NCI-H446 (cell line): ENCODE measurements at places on chromosomes 11 and 22.

- DNase-seq = no peak
Observed at GRCh38 chr11:24900960-24901549, 404.2 kb downstream of the LUZP2 start.

- DNase-seq = no peak
Observed at GRCh38 chr22:45876136-45877035, 100.6 kb downstream of the WNT7B start.

GRCh38 chr11:27485930-27486773, 13.6 kb upstream of the LGR4 start:
- DNase-seq = peak; percentile 77

GRCh38 chr11:23956586-23956985, 540.3 kb upstream of the LUZP2 start:
- no peak for DNase-seq

DNA sequence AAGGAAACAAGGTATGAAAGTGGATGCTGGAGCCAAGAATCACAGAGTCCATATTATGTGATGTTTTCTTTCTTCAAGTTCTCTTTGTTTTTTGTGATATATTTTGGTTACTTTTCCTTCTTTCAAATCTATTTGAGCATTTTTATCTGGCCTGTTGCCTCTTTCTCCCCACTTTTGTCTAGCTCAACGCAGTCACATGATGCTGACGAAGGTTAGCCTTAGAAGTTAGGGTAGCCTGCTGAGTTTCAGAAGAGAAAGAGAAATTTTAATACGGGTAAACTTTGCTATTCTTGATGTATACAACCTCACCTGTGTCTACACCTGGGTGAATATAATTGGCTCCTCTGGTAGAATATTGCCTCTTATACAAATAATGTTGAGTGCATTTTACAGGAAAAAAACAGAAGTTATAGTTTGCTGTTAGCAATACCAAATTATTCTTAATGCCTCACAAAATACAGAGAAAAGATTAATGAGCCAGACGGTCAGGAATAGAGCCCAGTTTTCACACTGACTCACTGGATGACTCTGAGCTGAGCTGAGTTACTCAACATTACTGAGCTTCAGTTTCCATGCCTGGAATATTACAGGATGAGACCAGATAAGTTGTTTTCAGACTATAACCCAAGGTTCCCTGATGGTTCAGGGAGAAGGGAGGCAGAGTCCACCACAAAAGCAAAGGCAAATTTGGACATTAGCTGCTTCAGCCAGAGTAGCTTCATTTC, 161.6 kb upstream of the BDNF start:
- peak; percentile 49 for DNase-seq

- no peak for DNase-seq
Observed at GRCh38 chr22:50730941-50731661, 6.9 kb upstream of the ACR start.

GRCh38 chr11:17901481-17901880, 111.4 kb downstream of the SERGEF start:
- no peak for DNase-seq

GRCh38 chr22:23250056-23250784, 69.9 kb downstream of the BCR start:
- no peak for DNase-seq

- DNase-seq = no peak
Observed at GRCh38 chr11:57150454-57150917, 31.3 kb upstream of the LRRC55 start.

- DNase-seq = no peak
Observed at GRCh38 chr11:10181811-10182210, 112.2 kb downstream of the SBF2 start.

DNA sequence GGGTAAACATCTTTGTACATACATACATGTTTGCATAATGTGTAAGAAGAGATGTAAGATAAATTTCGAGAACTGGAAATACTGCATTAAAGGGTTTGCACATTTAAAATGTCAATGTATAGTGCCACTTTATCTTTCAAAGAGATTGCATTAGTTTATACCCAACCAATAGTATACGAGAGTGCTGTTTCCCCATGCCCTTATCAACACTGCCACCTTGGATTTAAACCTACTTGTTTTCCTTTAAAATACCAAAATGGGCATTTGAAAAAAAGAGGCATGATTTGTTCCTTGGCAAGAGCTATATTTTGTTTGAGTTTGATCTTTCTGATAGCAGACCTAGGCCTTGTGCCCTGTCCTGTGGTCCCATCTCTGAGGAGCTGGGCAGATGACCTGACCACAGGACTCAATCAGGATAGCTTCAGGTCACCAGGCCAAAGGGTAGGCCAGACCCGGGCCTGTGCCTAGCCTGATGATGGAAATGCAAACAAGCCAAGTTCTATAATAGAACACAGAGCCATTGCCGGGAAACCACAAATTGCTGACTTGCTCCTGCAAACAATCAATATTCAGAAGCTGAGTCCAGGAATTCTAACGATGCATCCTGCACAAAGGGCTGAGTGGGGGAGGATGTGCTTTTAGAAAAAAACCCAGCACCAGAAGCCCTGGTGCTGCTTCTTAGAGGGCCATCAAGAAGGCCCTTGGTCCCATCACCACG, 16.9 kb upstream of the ALG8 start:
- no peak for DNase-seq

GRCh38 chr11:64268025-64268892, 16.2 kb downstream of the BAD start:
- no peak for DNase-seq

DNA sequence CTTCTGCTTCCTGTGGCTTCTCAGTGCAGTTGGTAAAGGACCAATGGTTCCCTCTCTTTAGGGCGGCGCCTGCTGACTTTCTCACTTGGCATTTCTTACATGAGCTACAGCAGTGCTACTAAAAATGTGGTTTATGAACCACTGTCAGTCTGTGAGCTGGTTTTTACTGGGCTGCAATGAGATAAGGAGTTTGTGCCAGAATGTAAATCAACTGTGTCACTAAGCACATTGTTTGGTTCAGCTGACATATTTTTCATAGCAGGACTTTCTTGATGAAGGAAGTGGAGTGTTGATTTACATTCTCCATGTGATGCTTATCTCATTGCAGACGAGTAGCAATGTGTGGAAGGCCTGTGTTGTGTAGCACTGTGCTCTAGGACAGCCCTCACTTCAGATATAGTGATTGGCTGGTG, 463.3 kb downstream of the SOX6 start:
- no peak for DNase-seq

GRCh38 chr11:66268952-66269905, 790 bp downstream of the RAB1B start:
- no peak for DNase-seq

- no peak for DNase-seq
Observed at GRCh38 chr11:34972892-34973291, 56.5 kb downstream of the PDHX start.

GRCh38 chr22:31308181-31308580, 15.9 kb upstream of the PIK3IP1 start:
- no peak for DNase-seq

DNA sequence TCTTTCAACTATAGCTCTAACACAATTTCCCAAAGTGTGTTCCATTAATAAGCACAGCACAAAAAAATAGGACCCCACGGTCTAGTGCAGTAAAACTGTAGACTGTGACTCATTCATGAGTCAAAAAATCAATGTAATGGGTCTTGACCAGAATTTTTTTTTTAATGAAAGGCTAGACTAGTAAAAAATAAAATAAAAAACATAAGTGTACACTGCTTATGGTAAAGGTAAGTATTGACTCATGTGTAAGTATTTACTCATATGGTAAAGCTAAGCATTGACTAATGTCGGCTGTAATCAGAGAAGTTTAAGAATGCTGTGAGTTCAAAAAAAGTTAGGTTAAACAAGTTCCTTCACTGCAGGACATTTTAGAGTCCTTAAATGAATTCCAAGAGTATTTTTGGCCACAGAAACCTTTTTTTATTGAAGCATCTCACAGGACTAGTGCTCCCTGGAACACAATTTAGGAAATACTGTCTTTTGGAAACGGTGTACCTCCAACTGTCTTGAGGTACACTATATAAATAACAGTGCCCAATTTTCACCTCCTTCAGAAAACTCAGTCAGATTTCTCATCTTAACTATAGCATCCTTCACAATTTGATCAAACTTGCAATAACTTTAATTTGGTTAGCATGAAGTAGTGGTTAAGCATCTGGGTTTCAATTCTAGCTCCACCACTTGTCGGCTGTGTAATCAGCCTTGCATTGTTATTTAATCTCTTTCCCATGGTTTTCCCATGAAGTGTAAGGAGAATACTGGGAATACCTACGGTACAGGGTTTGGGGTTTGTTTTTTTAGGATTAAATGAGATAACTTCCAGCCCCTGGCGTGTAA, 2.1 kb downstream of the CCDC73 start:
- no peak for DNase-seq

DNA sequence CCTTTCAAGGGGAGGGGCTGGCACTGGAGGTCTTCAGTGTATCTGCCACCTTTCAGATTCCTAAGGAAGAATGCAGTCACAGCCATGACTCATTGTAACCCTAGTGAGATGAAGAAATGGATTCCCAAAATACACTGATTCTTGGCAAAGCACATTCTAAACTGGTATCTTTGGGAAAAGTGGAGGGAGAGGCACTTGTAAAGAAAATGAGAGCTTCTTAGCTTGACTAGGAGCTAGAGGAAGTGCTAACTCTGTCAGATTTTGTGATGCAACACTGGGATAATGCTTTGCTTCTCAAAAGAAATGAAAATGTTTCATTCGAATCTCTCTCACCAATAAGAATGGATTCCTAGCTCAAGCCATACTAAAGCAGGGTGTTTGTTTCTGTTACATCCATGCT, 14.3 kb downstream of the NRIP3 start:
- no peak for DNase-seq

- DNase-seq = no peak
Observed at GRCh38 chr22:46652847-46653331, 32.7 kb downstream of the GRAMD4 start.

DNA sequence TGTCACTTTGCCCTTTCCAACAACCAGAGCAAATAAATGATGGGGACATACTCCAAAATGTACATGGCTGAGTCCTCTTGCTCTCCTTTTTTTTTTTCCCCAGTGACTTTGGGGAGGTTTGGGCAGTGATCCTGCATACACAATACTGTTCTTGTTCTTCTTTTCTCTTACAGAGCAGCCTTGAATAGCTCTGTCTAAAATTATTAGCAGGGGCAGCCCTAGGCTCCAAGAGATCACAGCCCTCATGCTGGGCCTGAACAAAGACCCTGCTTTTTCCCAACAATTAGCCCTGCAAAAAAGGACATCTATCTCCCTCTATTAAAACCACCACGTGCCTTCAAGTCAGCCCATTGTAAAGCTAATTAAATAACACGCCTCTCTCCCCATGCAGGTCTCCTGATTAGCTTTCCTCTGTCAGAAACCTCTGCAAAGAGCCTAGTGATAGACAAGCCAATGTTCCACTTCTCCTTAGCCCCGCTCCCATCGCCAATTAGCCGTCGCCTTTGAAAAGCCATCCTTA, 54.7 kb downstream of the ETS1 start:
- no peak for DNase-seq

GRCh38 chr11:60932605-60933356, 8.5 kb downstream of the TMEM132A start:
- no peak for DNase-seq

GRCh38 chr11:36566407-36567053, 1.3 kb upstream of the RAG1 start:
- DNase-seq = no peak

DNA sequence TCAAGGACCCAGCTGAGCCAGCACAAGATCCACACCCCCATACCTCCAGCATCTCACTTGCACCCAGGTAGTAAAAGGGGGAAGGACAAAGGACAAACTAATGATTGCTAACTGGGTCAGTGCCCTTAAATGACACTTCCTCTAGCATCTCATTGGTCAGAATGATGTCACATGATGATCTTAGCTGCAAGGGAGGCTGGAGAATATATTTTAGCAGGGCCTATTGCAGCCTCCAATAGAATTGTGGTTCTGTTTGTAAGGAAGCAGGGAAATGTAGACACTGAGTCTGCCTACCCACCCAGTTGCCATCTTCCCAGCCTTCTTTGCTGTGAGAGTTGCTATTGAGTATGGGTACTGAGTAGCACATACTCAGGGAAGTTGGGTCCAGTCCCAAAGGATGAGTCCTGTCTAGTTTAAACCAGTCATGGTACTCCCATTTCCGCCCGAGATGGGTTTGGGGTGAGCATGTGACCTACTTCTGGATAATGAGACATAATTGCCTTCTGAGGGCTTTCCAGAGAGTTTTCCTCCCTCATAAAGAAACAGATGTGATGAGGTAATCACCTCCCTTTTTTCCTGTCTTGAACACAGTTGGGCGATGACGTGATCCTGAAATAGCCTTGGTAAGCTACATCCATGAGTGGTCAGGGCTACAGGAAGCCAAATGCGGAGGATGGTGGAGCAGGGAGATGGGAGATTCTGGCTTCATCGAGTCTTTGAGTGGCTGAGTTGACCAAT, 5.5 kb upstream of the DNAL4 start:
- no peak for DNase-seq

GRCh38 chr11:116935514-116935913, 98.1 kb upstream of the APOA1 start:
- no peak for DNase-seq

DNA sequence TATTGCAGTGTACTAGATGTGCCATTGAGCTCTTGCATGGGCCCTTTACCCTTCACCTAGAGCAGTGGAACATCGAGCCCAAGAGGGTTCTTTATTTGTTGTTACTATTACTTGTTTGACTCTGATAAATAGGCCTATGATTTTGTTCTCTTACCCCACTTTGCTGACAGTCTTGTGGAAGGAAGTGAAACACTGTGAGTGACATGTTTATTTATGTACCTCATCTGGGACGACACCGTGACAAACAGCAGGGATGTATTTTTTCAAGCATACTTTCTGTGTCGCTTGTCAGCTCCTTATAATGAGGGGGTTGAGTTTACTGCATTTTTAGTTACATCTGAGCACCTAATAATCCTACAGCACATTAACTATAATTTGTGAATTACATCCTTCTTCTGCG, 1010.3 kb upstream of the TENM4 start:
- no peak for DNase-seq

DNA sequence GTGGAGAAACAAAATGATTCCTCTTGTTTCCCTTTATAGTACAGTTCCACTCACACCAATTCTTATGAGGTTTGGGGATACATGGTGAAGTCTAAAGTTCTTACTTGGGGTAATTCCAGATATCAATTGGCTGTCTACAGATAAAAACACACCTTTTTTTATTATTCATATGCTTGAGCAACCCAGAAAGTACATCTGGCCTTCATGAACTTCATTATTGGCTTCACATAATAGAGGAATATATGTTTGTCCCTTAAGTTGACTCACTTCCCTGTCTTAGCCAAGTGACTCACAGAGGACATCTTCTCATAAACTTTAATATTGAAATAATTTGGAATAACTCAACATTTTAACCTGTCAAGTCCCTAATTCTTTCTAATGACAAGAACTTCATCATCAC, 36.3 kb upstream of the SOX6 start:
- DNase-seq = no peak

- DNase-seq = peak; percentile 94
Observed at GRCh38 chr11:12746593-12747097, 72.4 kb downstream of the TEAD1 start.

GRCh38 chr22:17334983-17335382, 34.3 kb upstream of the CECR2 start:
- DNase-seq = no peak

- DNase-seq = no peak
Observed at GRCh38 chr11:134560566-134561330, 148.7 kb upstream of the B3GAT1 start.
